Urinary bladder (tissue), 4 donors: ENCODE measurements at places on chromosomes 7 and 10.

GRCh38 chr7:143415742-143416397 is 7.2 kb upstream of the EPHA1 start:
- DNase-seq = no peak

- DNase-seq = no peak
Measured at GRCh38 chr10:86786368-86786767, 29.9 kb downstream of the BMPR1A start.

DNA sequence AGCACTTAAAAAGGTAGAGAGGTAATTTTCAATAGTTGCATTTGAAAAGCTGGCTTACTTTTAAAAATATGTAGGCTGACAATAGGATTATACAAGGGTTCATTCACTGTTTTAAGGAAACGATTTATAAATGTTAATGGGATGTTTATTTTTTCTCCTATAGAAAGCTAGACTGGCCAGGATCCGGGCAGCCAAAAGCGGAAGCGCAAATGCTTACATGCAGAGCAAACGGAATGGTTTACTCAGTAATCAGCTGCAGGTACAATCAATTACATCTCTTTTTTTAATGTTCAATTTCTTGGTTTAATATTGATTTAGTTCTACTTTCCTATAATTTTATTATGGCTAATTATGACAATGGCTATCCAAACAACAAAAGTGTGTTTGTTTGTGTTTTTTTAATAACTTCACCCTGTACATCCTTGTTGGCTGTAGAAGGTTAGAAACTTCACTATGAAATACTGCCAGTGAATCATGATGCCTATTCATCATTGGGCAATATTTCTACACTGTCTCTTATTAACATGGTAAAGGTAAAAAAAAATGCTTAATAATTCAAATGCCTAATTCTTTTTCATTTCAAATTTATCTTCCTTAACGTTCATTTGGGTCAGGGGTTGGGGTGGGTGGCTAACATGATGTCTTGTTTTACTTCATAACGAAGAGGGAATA is 116.4 kb downstream of the TSPAN12 start:
- DNase-seq = no peak

DNA sequence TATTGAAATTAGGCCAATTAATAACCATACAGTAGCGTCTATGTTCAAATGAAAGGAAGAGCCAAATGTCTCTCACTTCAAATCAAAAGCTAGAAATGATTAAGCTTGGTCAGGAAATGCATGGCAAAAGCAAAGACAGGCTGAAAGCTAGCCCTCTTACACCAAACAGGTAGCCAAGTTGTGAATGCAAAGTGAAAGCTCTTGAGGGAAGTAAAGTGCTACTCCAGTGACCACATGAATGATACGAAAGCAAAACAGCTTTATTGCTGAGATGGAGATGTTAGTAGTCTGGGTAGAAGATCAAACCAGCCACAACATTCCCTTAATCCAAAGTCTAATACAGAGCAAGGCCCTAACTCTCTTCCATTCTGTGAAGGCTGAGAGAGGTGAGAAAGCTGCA is 123.8 kb downstream of the TEX36 start:
- DNase-seq = no peak

GRCh38 chr7:112204499-112205342 is 1.5 kb downstream of the DOCK4 start:
- no peak for DNase-seq

GRCh38 chr10:10676972-10677371 is 340.7 kb upstream of the CELF2 start:
- DNase-seq = no peak

GRCh38 chr7:116339564-116339963 is 129.2 kb downstream of the TES start:
- no peak for DNase-seq

- DNase-seq = peak; percentile 82
Measured at GRCh38 chr10:75508239-75508813, 76.9 kb downstream of the LRMDA start.

- DNase-seq = no peak
Measured at GRCh38 chr10:36640626-36641025, 484.8 kb upstream of the ANKRD30A start.

DNA sequence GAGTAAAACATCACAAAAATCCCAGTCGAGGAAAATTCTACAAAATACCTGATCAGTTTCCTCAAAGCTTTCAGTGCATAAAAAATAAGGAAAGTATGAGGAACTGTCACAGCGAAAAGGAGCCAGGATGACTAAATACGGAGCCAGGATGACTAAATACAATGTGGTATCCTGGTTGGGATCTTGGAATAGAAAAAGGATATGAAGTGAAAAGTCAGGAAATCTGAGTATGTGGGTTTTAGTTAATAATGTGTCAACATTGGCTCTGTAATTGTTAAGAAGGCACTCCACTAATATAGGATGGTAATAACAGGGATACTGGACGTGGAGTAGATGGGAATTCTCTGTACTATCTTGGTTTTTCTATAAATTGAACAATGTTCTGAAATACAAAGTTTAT is 175.5 kb downstream of the SUGCT start:
- no peak for DNase-seq

- DNase-seq = no peak
Measured at GRCh38 chr7:147153571-147153970, 1037.0 kb downstream of the CNTNAP2 start.

DNA sequence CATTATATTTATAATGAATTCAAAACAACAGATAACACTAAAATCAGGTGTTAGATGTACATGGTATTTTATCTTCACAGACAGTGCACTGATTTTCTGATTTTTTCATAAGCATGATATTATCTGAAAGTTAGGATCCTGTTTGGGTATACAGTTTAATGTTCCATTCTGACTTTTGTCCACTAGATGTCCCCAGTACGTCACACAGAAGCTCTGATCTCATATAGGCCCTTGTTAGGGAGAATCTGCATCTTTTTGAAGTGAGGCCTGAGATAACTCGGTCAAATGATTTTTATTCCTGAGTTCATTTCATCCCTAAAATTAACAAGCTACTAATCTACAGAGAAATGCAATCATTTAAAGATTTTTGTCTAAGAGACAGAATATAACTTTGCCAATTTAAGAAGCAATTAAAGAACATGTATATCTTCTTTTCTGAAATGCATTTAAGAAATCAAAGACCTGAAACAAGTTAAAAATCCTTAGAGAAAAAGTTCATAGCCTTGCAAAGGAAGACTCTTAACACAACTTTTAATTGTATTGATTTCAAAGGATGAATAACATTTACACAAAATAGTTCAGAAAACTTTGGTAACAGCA is 72.0 kb upstream of the TES start:
- DNase-seq = peak; percentile 55

DNA sequence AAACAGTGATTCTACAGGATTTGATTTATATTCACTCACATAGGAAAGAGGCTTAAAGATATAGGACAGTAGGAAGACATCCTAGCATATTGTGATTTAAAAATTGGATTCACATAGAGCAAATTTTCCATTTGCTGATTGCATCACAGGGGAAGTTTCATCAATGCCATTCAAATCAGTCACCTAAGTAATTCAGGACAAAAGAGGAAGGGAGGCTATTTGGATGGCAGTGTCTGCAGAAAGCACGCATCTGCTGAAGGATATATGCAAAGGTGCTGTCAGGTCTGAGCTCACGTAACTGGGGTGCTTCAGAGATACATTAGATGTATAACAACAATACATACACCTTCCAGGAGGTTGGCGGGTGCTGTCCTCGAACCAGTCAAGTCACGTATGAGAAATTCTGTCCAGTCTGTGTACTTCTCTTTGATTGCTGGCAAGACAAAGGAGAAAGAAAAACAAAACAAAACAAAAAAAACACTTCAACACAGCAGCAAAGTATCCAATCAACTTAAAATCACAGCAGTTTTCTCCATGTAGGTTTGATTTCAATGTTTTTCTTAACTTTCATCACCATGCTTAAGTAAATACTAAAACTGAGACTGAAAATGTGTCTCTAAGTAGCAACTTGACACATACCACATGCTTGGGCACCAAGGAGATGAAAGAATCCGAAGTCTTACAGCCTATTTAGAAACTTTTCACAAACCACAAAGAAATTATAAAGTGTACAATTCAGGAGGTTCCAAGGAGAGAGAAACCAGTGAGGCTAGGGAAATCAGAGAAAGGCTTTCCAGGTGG is 125.1 kb downstream of the SFMBT2 start:
- DNase-seq = no peak

GRCh38 chr7:39480901-39481300 is 85.3 kb upstream of the YAE1 start:
- DNase-seq = no peak

- no peak for DNase-seq
Measured at GRCh38 chr7:70787286-70787685, 344.7 kb upstream of the GALNT17 start.

DNA sequence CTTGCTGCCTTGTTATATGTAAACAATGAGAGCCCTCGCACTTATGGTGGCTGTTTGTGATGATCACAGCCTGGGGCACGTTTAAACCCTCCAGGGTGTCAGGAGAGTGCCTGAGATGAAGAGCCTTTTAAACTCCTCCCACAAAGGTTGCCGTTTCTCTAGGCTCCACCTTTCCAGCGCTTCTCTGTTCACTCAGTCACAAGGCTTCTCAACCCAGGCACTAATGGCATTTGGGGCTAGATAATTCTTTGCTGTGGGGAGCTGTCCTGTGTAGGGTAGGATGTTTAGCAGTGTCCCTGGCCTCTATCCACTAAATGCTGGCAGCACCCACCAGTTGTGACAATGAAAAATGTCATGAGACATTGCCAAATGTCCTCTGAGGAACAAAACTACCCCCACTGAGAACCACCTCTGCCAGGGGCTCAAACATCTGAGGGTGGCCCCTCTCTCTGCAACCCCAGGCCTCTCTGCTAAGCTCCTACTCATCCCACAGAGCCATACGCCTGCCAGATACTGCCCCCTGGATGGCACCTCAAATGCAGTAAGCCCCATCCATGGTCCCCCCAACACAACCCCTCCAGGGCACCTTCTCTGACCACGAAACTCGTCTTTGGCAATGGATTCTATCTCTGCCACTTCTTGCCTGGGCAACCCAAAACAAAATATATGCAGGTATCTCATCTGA is 144.3 kb upstream of the ZMIZ1 start:
- no peak for DNase-seq

DNA sequence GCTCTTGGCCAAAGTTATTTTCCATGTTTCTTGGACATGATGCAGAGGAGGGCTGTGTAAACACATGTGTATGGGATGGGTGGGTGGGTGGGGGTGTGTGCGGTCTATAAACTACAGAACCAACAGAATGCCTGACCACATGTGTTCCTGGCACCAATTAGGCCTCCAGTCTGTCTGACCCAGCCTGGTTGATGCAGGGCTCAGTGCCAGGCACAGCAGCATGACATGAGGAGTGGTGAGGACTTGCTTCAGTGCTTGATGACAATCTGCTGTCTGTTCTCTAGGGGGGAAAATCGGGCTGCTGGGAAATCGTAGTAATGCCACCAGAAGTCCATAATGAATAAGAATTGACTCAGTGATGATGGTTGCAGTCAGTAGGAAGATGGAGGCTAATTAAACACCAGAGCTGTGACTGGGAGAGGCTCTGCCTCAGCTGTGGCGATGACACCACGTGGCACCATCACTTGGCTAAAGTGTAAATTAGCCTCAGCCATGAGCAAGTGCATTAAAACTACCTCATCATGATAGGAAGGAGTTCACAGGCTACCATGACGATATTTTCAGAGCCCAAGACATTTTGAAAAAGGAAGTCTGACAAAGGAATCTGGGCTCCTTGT is 260.1 kb upstream of the PODXL start:
- DNase-seq = no peak

DNA sequence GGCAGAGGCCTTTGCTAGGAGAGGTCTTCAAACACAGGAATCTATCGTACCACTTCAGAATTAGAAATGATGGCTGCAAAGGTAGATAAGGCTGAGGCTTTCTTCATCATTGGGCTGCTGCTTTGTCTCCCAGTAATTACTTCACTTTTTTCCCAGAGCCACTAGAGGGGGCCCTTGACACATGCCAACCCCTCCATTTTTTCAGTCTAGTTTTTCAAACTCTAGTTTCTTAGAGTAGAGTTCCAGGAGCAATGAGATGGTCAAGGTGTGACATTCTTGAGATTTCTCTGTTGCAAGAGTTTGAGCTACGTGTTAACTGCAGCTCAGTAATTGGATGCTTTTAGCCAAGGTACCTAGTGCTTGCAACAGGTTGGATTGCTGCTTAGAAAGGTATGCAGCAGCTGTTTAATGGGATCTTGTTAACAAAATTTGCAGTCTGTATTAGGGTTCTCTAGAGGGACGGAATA is 33.8 kb upstream of the RBM20 start:
- peak; percentile 46 for DNase-seq

GRCh38 chr7:124557101-124557500 is 208.5 kb downstream of the GPR37 start:
- no peak for DNase-seq

DNA sequence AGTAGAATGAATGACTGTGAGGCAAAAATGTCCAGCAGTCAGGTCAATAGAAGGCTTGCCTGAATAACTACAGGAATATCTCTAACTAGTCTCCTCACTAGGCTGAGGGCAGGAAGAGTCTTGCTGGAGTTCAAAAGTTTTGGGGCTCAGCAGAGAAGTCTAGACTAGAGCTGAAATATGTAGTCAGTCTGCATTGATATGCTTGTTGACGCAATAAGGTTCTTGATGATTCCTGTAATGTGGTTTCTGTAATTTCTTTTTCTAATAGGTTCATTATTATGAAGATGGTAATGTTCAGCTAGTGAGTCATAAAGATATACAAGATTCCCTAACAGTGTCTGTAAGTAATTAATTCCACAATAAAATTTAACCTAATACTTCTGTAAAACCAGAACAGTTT is 41.5 kb upstream of the ST7 start:
- DNase-seq = no peak

GRCh38 chr10:79608505-79609375 is 2.0 kb upstream of the SFTPA1 start:
- DNase-seq = no peak

DNA sequence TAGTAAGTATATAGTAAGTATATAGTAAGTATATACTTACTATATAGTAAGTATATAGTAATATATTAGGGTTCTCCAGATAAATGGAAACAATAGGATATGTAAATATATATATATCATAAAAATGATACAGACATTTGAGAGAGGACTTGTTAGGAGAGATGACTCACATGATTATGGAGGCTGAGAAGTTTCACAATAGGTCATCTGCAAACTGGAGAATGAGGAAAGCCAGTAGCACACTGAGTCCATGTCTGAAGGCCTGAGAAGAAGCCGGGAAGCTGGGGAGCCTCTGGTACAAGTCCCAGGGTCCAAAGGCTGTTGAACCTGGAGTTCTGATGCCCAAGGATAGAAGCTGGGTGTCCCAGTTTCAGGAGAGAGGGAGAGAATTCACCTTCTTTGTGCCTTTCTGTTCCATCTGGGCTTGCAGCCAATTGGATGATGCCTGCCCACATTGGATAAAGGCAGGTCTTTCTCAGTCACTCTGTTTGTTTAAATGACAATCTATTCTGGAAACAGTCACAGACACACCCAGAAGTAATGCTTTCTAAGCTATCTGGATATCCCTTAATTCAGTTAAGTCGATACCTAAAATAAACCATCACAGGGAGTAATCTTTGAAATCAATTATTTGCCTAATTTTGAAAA is 205.5 kb upstream of the CDC14C start:
- no peak for DNase-seq
